ENCODE measurements at places on chromosomes 1 and 21. TPM values are rescaled to one million over a fixed set of nuclear protein-coding genes. Genes with fewer than 3 reads are reported as not detected.

- no peak for DNase-seq
Observed at GRCh38 chr1:70072231-70072751, 133.1 kb downstream of the LRRC40 start.

Gene BTBD8
- polyA plus RNA-seq = 0.31 TPM

Gene CA14
- polyA plus RNA-seq = 0.89 TPM

Gene DYNLT5
- polyA plus RNA-seq = 0.21 TPM

Data from psoas muscle (tissue), 8 donors.